ENCODE measurements at places on chromosomes 16 and 17. TPM values are rescaled to one million over a fixed set of nuclear protein-coding genes. Genes with fewer than 3 reads are reported as not detected.
A peak's percentile ranks its signal among the peaks of the same experiment; 100 is the strongest.

- peak overlapping the region; percentile 94 for H3K27ac ChIP-seq
- H3K4me3 ChIP-seq = peak overlapping the region; percentile 95
- no peak for DNase-seq
- no peaks in the 10 kb centered on the region for H3K4me1 ChIP-seq
Observed at GRCh38 chr16:635573-636205, 416 bp downstream of the METTL26 start.

Gene CFAP97D1
- total RNA-seq = not detected

Gene STAT5A
- 0.19 TPM for total RNA-seq

Gene FBXL16
- total RNA-seq = 2.7 TPM

Gene PRAC1
- total RNA-seq = 129 TPM

DNA sequence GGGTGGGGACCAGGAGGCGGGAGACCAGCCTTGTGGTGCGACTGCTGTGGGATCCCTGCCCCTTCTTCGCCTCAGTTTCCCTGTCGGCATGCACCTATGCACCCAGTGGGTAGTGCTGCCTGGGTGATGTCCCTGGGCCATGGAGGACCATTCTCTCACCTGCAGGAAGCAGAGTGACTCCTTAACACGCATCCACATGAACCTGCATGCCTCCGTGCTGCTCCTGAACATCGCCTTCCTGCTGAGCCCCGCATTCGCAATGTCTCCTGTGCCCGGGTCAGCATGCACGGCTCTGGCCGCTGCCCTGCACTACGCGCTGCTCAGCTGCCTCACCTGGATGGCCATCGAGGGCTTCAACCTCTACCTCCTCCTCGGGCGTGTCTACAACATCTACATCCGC, 25.2 kb downstream of the ADGRG5 start:
- H3K36me3 ChIP-seq = no peaks in the 10 kb centered on the region
- no peak for DNase-seq
- no peaks in the 10 kb centered on the region for H3K4me1 ChIP-seq
- H3K27ac ChIP-seq = no peak overlapping the region
- H3K4me3 ChIP-seq = no peak overlapping the region
- H3K27me3 ChIP-seq = no peaks in the 10 kb centered on the region

GRCh38 chr17:40104594-40105486, 4.5 kb upstream of the NR1D1 start:
- H3K27ac ChIP-seq = no peak overlapping the region
- no peaks in the 10 kb centered on the region for H3K27me3 ChIP-seq
- no peak for DNase-seq
- H3K4me1 ChIP-seq = peaks cover 19% of the 10 kb centered on the region
- no peaks in the 10 kb centered on the region for H3K36me3 ChIP-seq
- H3K4me3 ChIP-seq = no peak overlapping the region

DNA sequence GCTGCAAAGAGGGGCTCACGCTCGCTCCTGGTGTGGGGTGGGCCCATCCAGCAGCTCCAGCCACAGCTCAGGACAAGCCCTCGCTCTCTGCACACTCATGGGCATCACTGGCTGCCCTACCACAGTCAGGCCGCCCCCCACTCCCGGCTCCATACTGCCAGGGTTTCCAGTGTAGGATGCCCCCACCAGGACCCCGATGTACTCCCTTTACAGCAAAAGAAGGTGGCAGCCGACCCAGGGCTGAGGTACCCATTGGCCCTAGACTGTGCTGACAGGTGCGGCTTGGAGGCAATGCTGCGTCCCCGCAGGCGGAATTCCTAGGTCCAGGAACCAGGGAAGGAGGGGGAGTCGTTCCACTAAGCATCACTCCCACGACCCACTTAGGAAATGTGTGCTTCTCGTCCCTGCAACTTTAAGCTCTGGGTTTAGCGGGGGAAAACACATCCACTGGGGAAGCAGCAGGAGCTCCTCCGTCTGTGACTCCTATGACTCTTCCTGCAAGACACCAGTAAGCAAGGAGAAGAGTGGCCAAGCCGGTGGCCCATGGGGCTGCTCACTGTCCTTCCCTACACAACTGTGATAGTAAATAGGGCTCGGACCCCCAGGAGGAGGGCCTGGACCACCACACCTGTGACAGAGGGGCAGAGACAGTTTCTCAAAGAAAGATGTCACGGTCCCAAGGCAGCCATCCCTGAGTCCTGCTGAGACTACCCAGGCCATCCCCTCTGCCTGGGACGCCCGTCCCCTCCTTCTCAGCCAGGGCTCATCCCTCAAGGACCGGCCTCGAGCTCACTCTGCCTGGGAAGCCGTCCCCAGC, 13.1 kb downstream of the CORO7 start:
- H3K27me3 ChIP-seq = no peaks in the 10 kb centered on the region
- no peak overlapping the region for H3K4me3 ChIP-seq
- DNase-seq = no peak
- no peaks in the 10 kb centered on the region for H3K4me1 ChIP-seq
- H3K27ac ChIP-seq = no peak overlapping the region

GRCh38 chr17:693791-694638, 20.6 kb downstream of the VPS53 start:
- H3K27me3 ChIP-seq = no peaks in the 10 kb centered on the region
- peaks cover 18% of the 10 kb centered on the region for H3K36me3 ChIP-seq
- no peak overlapping the region for H3K27ac ChIP-seq
- DNase-seq = peak; percentile 30
- no peak overlapping the region for H3K4me3 ChIP-seq

DNA sequence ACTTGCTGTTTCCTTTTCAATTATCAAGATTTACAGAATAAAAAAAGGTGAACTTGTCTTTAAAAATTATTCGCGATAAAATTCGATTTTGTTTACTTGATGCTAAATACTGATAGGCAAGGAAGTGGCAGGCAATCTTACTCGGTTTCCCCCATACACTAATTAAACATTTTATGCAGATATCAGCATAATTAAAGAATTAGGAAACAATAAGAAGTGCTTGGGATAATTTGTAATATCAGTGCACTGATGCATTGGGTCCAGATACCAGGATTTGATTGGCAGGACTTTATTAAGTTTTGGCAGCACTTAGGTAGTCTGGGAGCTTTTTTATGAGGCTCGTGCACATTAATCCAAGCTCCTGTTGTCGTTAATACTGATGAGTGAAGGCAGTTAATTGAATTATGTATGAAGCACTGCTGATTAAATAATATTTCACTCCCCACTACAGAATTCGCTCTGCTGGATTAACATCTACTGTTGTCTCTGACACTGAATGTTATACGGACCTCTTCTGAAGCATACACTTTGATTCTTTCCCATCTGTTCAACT, 165.6 kb downstream of the CA10 start:
- no peak overlapping the region for H3K27ac ChIP-seq
- no peak for DNase-seq
- no peaks in the 10 kb centered on the region for H3K36me3 ChIP-seq
- no peaks in the 10 kb centered on the region for H3K27me3 ChIP-seq
- no peaks in the 10 kb centered on the region for H3K4me1 ChIP-seq
- H3K4me3 ChIP-seq = no peak overlapping the region

GRCh38 chr17:19372439-19372838, 5.9 kb upstream of the MAPK7 start:
- no peaks in the 10 kb centered on the region for H3K27me3 ChIP-seq

Gene CDRT15L2
- not detected for total RNA-seq

Gene CCDC154
- 1.2 TPM for total RNA-seq

Gene KCNG4
- total RNA-seq = not detected

DNA sequence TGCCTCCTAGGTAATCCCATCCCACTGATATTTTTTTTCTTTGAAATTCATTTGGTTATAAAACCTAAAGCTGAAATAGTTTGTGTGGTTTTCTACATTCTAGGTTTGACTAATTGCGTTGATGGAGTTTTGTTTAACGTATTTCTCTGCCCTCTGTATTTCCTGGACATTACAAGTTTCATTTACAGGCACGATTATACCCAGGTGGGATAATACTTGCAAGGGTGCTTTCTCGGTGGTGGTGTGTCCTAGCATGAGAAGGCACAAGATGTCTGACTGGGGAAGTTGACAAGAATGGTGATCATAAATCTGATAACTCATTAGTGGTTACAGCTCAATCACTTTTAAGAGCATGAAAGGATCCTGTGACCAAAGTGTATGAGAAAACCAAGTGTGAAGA, 45.0 kb downstream of the DYNLRB2 start:
- no peaks in the 10 kb centered on the region for H3K4me1 ChIP-seq
- no peak overlapping the region for H3K4me3 ChIP-seq
- no peak for DNase-seq
- H3K27ac ChIP-seq = no peak overlapping the region

DNA sequence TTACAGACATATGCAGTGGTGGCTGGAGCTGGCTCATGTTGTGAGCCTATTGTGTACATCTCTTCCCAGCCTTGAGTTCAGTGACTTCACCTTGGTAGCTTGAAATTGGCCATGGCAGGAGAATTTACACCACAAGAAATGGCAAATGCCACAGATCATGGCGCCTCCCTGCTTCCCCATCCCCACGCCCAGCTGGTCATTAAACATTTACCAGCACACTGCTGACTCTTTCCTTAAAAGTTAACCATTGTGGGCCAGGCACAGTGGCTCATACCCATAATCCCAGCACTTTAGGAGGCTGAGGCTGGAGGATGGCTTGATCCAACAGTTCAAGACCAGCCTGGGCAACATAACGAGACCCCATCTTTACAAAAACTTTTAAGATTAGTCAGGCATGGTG, 22.6 kb upstream of the ITGB4 start:
- DNase-seq = no peak
- H3K4me3 ChIP-seq = no peak overlapping the region
- peaks cover 9% of the 10 kb centered on the region for H3K4me1 ChIP-seq
- H3K36me3 ChIP-seq = peaks cover 38% of the 10 kb centered on the region
- H3K27ac ChIP-seq = no peak overlapping the region
- no peaks in the 10 kb centered on the region for H3K27me3 ChIP-seq

DNA sequence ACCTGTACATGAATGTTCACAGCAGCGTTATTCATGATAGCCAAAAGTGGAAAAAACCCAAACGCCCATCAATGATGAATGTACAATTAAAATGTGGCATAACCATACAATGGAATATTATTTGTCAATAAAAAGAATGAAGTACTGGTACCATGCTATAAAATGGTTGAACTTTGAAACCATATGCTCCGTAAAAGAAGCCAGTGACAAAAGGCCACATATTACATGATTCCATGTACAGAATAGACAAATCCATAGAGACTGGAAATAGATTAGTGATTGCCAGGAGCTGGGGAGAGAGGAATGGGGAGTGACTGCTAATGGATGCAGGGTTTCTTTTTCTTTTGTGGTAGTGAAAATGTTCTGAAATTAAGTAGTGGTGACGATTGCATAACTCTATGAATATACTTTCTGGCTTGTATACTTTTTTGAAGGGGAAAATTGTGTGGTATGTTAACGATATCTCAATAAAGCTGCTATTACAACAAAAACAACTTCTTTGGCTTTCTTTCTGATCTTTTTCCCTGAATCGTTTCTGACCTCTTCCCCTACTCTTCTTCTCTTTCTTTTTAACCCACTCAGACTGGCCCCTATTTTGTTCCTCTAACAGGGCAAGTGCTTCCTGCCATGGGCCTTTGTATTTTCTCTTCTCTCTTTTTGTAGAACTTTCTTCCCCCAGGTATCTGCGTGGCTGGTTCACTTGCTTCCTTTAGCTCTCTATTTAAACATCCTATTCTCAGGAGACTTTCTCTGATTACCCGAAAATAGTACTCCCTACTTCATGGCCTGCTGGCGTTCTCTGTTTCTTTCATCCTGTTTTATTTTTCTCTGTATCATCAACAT, 67.9 kb downstream of the FTO start:
- DNase-seq = no peak
- no peak overlapping the region for H3K4me3 ChIP-seq
- no peaks in the 10 kb centered on the region for H3K27me3 ChIP-seq
- no peak overlapping the region for H3K27ac ChIP-seq
- H3K4me1 ChIP-seq = peaks cover 43% of the 10 kb centered on the region

DNA sequence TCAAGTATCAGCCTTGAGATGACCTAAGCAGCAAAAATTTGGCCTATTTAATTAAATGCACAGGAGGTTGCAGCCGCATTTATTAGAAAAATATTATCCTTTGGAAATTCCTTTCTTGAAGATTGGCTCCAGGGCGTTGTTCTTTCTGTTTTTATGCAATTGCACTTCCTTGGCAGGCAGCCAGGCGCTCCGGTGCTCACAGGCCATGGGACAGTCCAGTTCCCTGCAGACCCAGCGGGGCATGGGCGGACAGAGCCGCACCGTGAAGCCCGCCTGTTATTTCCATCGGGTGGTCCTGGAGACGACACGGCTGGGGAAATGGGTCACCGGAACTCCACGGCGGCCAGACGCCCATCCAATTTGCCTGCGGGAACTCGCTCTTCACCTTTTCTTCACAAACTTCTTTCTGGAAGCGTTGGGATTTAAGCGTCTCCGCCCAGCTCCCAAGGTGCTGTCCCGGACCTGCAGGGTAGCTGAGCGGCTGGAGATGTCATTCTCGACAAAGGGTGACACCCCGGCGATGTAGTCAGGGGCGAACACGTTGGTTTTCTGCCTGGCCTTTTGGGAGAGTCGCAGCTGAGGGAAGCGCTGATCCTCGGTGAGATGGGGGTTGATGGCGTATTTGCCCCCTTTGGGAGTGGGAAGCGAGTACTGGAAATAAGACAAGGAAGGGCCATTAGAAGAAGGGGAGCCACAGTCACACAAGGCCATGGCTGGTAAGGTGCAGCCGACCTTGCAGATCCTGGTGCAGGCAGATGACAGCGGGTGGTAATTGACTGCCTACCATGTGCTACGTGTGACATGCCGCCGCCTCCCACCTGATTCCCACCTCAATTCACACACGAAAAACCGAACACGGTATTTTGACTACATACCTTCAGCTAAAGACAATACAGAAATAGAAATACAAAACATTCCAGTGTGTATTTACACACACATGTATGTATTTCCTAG, 12.5 kb downstream of the NOB1 start:
- no peak overlapping the region for H3K4me3 ChIP-seq
- no peak overlapping the region for H3K27ac ChIP-seq
- peaks cover 71% of the 10 kb centered on the region for H3K36me3 ChIP-seq
- no peaks in the 10 kb centered on the region for H3K27me3 ChIP-seq
- no peak for DNase-seq

GRCh38 chr17:45229681-45230409, 8.2 kb downstream of the FMNL1 start:
- H3K27me3 ChIP-seq = no peaks in the 10 kb centered on the region
- DNase-seq = no peak
- H3K36me3 ChIP-seq = no peaks in the 10 kb centered on the region
- peaks cover 5% of the 10 kb centered on the region for H3K4me1 ChIP-seq

GRCh38 chr17:39549747-39550573, 57.8 kb downstream of the NEUROD2 start:
- H3K36me3 ChIP-seq = no peaks in the 10 kb centered on the region
- H3K4me3 ChIP-seq = no peak overlapping the region

Gene ELMO3
- total RNA-seq = 4.7 TPM

Gene MFAP4
- total RNA-seq = 60.9 TPM

- no peak overlapping the region for H3K4me3 ChIP-seq
- H3K27ac ChIP-seq = no peak overlapping the region
- H3K4me1 ChIP-seq = peaks cover 12% of the 10 kb centered on the region
- H3K36me3 ChIP-seq = no peaks in the 10 kb centered on the region
- H3K27me3 ChIP-seq = no peaks in the 10 kb centered on the region
Observed at GRCh38 chr17:67386965-67387551, 10.0 kb downstream of the PITPNC1 start.

GRCh38 chr16:66908116-66908515, 10.6 kb downstream of the CDH16 start:
- H3K27me3 ChIP-seq = no peaks in the 10 kb centered on the region
- no peak overlapping the region for H3K27ac ChIP-seq
- no peak overlapping the region for H3K4me3 ChIP-seq
- no peak for DNase-seq

GRCh38 chr16:14289692-14290340, 218.7 kb downstream of the MRTFB start:
- no peak overlapping the region for H3K27ac ChIP-seq
- no peaks in the 10 kb centered on the region for H3K27me3 ChIP-seq
- H3K36me3 ChIP-seq = no peaks in the 10 kb centered on the region

Gene HSD3B7
- total RNA-seq = 0.85 TPM
